ENCODE measurements at places on chromosomes 12 and 14.
A peak's percentile ranks its signal among the peaks of the same experiment; 100 is the strongest.

DNA sequence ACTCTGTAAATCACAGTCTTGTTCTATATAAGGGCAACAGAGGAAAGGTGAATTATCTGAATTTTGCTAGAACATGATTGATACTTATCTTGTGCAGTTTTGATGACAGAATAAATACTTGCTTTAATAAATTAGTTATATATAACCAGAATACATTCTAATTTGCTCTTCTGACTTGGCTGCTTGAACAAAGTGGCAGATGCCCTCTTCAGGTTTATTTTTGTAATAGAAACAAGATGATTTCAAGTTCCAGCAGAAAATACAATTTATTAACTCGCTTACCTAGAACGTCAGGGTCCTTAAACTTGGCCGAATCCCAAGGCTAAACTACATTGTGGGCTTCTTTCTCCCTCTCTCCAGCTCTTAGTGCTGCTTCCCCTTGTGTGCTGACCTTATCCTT is 57.6 kb upstream of the SSTR1 start:
- no peak for DNase-seq

- DNase-seq = peak; percentile 92
Observed at GRCh38 chr14:20412876-20413743, at the start of gene TEP1. TSS of gene TEP1 (minus strand) at chr14:20413501. CDS start at chr14:20408439, 5,062 bp downstream.

GRCh38 chr14:33680873-33681272 is 270.0 kb downstream of the EGLN3 start:
- DNase-seq = no peak

- peak; percentile 62 for DNase-seq
Observed at GRCh38 chr12:130161261-130162243, 712 bp upstream of the FZD10 start.

- DNase-seq = no peak
Observed at GRCh38 chr12:87117526-87117925, 861.3 kb upstream of the MGAT4C start.

DNA sequence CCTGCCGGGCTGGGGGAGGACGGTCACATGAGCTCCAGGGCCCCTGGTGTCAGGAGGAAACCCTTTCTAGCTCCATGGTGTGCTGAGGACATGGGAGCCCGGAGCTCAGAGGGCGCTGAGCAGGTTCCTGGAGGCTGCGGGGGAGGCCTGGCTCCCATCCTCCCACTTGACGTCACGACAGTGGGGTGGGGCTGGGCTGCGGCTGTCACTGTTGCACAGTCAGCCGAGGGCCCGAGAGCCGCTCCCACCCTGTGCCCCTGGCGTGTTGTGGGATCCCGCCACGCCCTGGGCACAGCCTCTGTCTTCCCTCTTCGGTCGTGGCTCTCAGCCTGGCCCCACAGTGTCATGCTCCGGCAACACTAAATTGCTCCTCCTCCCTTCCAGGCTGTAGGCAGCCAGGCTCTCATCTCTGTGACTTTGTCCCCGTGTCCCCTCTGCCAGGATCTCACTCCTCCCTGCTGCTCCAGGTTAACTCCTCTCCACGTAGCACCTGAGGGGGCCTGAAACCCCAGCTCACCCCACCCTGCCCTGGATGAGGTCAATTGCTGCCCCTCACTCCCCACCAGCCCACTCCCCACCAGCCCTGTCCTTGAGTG is 33.0 kb downstream of the BEGAIN start:
- DNase-seq = no peak

DNA sequence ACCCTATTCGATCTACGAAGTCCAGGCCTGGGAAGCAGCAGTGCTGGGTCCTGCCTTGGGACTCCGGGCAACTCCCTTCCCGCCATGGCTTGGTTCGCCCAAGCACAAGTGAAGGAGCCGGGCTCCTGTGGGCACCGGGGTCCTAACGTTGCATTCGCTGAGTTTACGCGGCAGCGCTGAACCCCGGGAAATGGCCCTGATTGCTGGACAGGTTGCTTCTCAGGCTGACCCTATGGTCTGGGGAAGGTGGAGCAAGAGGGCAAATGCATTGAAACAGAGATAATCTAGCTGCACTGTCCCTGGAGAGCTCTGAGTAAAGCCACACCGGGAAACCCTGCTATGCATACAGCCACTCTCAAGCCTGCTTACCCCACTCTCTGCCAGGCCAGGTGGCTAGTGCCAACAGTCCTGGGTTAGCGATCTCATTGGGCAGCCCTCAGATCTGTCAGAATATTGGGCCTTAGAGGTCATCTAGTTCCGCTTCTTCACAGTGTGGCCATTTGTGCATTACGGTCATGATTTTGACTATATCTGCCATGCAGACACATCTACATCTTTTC is 11.3 kb downstream of the SYNE3 start:
- no peak for DNase-seq

GRCh38 chr12:105705765-105706164 is 375.3 kb downstream of the C12orf75 start:
- peak; percentile 61 for DNase-seq
